ENCODE measurements at places on chromosomes 3 and 15.

- no peak for DNase-seq
Observed at GRCh38 chr15:48930735-48931134, 33.0 kb downstream of the SHC4 start.

- DNase-seq, result no peak
Observed at GRCh38 chr3:197567904-197568681, 12.3 kb upstream of the BDH1 start.

GRCh38 chr3:70049761-70050160 lies 50.2 kb downstream of the SAMMSON start:
- no peak for DNase-seq

DNA sequence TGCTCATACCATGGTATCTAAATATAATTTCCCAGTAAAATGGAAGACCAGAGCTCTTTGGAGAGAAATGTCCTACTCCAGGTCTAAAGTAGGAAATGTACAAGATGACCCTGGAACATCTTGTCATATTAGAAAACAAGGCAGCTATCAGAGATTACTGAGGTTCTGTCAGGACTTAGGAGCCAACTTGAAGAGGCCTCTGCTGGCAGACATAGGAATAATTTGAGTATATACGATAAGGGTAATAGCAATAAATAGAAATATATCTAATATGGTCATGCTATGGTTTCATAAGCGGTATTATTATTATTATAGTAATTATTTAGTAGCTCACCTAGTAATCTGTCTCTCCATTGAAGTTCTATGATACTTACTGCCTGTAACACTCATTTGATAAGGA lies 224.2 kb downstream of the SOX2 start:
- no peak for DNase-seq

- no peak for DNase-seq
Observed at GRCh38 chr3:50275996-50276761, 2.7 kb upstream of the LSMEM2 start.

GRCh38 chr15:34679291-34679690 lies 75.5 kb downstream of the GJD2 start:
- no peak for DNase-seq

- DNase-seq, result no peak
Observed at GRCh38 chr3:41323467-41324155, 124.3 kb downstream of the CTNNB1 start.

GRCh38 chr3:194346621-194347020 lies 4.5 kb downstream of the CPN2 start:
- no peak for DNase-seq

- no peak for DNase-seq
Observed at GRCh38 chr15:70856884-70857561, 3.1 kb upstream of the LARP6 start.

GRCh38 chr15:68775236-68775577 lies 45.5 kb downstream of the ANP32A start:
- DNase-seq, result no peak

- DNase-seq, result no peak
Observed at GRCh38 chr3:196097373-196098154, 15.7 kb upstream of the TFRC start.

DNA sequence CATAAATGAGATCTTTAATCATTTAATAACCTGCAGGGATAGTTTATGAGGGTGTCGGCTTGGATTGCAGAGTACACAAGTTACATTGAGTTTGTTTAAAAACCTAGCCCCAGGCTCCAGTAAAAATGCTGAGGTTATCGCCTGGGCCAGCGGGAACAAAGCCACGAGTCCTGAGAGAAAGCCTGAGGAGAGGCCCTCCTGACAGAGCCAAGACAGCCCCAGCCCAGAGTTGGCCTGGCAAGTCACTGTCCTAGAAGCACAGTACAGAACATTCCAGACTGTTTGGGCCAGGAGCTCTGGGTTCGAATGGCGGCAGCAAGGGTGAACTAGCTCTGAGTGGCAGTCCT lies 32.4 kb downstream of the SEC61A1 start:
- DNase-seq, result no peak

DNA sequence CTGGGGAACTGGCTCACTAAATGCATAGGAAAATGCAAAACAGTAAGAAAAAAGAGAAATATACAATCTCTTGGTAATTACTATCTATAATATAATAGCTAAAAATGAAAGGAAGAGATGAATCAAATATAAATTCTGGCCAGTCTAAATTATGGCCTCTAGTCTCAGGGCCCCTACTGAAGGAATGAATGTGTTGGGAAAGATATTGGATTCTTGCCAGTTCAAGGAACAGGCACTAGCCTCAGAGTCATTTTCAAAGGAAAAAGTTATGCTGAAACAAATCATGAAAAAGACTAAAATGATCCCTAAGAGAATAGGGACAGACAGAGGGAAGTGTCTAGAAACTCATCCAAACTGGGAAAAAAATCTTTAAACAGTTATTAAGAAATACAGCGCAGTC lies 62.4 kb downstream of the C3orf80 start:
- no peak for DNase-seq

DNA sequence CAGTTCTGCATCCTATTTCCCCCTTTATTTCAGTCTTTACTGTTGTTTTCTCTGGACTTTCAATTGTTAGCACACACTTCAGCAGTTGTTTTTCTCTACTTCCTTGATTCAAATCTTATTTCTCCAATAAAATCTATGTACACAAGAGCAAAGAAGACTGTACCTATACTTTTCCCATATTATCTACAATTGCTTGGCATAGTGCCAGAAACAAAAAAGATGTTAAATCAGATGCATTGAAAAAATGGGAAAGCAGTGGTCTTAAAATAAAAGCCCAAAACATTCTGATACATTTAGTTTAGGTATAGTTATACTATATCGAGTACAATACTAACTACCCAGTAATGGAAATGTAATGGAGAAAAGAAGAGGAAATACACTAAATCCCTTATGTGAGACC lies 265.1 kb downstream of the UBE2E2 start:
- no peak for DNase-seq

GRCh38 chr3:133837487-133838295 lies 32.1 kb downstream of the SRPRB start:
- DNase-seq, result no peak

- DNase-seq, result no peak
Observed at GRCh38 chr3:150222691-150223489, 185.2 kb upstream of the TSC22D2 start.

DNA sequence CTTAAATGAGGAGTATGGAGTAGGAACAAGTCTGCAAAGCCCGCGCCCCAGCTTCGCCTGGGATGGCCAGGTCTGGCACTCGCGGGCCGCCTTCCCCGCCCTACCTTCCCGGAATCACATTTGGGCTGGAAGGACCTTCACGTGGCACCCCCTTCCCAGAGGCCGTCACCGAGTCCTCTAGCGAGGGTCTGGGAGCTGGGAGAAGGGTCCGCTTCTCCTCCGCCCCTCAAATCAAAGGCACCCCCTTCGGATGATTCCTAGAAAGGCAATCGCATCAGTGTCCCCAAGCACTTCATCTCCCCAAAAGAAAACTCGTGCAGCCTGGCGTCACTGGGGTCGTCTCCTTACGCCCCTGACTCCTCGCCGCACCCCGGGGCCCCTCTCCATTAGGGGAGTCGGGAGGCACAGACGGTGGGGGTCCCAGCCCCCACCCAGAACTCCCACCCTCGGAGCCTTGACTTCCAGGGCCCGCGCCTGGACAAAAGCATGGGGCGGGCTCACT lies 380 bp downstream of the MYLK start:
- DNase-seq, result no peak

- DNase-seq, result no peak
Observed at GRCh38 chr15:68980786-68981185, 33.7 kb upstream of the NOX5 start.

- DNase-seq, result no peak
Observed at GRCh38 chr3:89908711-89909213, 801.3 kb downstream of the EPHA3 start.

DNA sequence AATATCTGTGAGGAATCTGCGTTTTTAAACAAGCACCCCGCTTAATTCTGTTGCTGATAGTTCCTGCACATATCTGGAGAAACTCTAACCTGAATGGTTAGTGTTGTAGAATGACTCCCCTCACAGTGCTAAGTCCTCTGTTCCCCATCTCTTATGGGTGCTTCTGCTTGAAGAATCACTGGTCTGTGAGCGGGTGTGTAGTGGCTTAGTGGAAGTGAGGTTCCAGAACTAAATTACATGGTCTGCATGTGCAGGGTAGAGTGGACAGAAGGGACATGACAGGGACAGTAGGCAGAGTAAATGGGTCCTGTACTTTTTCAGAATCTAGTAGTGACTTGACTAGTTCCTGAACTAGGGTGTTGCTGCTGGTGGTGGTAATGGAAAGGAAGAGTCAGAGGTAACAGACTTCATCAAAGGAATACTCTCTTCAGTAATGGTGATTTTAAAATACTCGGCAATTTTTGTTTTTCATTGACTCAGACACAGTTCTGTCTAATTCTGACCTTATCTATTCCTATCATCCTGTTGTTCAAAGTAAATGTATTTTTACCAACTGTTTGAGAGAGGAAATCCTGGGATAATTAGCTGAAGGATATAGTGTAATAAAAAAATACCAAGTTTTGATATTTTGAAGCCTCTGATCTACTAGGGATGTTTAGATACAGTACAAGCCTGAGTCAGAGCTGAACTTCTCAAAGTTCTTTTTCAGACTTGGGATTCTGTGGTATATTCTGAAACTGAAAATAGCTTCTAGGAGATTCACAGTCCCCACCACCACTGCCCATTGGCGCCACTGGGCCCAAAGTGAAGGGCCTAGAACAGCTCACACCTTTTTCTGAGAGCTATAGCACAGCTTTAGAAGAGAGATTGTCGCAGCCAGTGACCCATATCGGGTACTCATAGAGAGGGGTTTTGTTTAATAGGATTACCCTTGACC lies 55.5 kb downstream of the FNDC3B start:
- DNase-seq, result no peak

DNA sequence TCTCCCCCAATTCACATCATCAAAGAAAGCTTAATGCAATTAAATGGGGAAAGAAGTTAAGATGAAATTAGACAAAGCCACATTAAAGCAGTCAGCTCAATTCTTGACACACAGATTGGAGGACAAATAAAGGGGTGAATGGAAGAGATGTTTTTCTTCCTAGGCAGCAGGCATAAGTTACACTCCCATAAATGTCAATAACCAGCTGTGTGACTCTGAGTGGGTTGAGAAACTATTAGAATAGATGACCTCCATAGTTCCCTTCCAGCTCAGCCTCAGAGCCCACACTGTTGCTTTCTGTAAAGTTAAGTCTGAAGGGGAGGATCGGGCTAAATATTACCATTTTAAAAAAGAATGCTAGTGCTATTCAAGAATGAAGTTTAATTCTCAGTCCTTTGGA lies 71.0 kb downstream of the THBS1 start:
- no peak for DNase-seq

GRCh38 chr3:155262295-155262694 lies 31.2 kb downstream of the STRIT1 start:
- DNase-seq, result no peak

DNA sequence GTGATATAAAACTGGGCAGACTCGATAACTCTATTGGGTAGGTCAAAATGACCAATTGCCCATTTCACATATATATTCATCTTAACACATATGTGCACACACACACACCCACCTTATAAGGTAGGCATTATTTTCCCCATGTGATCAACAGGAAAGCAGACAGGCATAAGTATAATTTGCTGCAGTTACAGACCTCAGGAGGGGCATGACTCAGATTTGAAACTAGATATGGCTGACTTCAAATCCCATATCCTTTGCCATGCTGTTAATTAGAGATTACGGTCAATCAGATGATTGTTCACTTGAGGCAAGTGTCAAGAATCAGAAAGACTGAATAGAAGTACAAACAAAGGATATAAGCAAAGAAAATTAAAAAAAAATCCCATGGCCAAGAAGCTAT lies 910.6 kb downstream of the NTRK3 start:
- no peak for DNase-seq

DNA sequence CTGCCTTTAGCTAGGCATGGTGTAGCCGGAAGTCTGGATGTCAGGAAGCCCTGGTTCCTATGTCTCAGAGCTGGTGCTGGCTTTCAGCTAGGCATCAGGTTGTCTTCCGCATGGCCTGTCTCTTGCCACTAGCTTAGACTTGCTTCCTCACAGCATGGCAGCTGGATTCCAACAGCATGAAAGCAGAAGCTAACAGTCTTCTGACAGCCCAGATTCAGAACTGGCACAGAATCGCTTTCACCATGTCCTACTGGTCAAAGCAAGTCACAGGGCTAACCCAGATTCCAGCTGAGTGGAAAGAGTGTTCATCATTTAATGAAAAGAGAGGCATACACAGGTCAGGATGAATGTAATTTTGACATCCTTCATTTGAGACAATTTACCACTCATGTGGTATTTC lies 1050.5 kb downstream of the ROBO2 start:
- DNase-seq, result no peak

GRCh38 chr15:53974813-53975212 lies 3.4 kb upstream of the UNC13C start:
- no peak for DNase-seq

- no peak for DNase-seq
Observed at GRCh38 chr3:110528305-110529121, 543.1 kb upstream of the NECTIN3 start.

GRCh38 chr3:149983628-149984027 lies 12.9 kb upstream of the PFN2 start:
- no peak for DNase-seq

- DNase-seq, result no peak
Observed at GRCh38 chr15:70140025-70140542, 42.4 kb upstream of the TLE3 start.

GRCh38 chr3:45564172-45564571 lies 30.4 kb upstream of the LIMD1 start:
- no peak for DNase-seq

DNA sequence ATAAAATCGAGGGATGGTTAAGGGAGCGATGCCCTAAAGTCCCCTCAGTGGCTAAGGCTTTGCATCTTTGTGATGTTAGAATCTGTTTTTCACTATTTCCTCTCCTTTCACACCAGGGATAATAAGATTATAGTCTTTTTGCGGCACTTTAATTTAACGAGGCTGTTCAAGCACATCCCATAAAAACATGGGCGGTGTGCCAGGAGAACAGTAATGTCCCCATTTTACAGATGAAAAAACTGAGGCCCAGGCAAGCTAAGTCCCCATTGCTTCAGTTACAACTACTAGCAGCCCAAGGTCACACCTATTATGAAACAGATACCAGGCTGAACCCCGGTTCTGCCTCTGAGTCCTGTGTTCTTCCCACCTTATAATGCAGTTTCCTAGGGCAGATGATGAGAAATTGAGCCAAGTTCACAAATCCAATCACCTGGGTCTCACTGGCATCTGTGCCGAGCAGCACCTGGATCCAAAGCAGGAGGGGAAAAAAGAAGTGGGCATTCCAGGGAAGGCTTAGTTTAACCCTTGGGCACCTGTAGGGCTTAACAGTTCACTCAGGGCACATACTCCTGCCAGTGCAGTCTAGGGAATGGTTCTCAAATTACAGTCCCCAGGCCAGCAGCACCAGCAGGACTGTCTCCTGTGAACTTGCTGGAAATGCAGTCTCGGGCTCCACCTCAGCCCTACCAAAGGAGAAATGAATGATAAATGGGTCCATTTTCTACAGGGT lies 169.3 kb downstream of the RAB11A start:
- no peak for DNase-seq

- no peak for DNase-seq
Observed at GRCh38 chr3:192825657-192826200, 91.9 kb downstream of the MB21D2 start.

All from GM12892 (cell line).